Heart right ventricle (tissue), 16 donors: ENCODE measurements at places on chromosomes 6 and 20. TPM values are rescaled to one million over a fixed set of nuclear protein-coding genes. Genes with fewer than 3 reads are reported as not detected.

Gene DEFB124
- total RNA-seq, result not detected

Gene HCRTR2
- not detected for total RNA-seq

Gene B4GALT5
- 30.2 TPM for total RNA-seq

Gene TREML1
- total RNA-seq, result not detected

Gene ZBTB9
- total RNA-seq, result 4.7 TPM

Gene SLC17A1
- not detected for total RNA-seq

Gene VSTM2L
- total RNA-seq, result 7.2 TPM

Gene MYLK4
- total RNA-seq, result 1.5 TPM

Gene IPCEF1
- 0.83 TPM for total RNA-seq

Gene NKX2-4
- total RNA-seq, result not detected

Gene SLCO4A1
- 34.3 TPM for total RNA-seq

Gene AGPAT4
- 3.8 TPM for total RNA-seq

Gene TDP2
- total RNA-seq, result 21.8 TPM

Gene PNPLA1
- not detected for total RNA-seq

Gene SYCP2
- 0.65 TPM for total RNA-seq

Gene ESF1
- 13.0 TPM for total RNA-seq

Gene FNDC1
- total RNA-seq, result 4.8 TPM

Gene DNMT3B
- total RNA-seq, result 0.68 TPM

Gene CASS4
- total RNA-seq, result 0.92 TPM

Gene ZNF322
- total RNA-seq, result 14.5 TPM
